ENCODE measurements at places on chromosomes 3 and 15.

DNA sequence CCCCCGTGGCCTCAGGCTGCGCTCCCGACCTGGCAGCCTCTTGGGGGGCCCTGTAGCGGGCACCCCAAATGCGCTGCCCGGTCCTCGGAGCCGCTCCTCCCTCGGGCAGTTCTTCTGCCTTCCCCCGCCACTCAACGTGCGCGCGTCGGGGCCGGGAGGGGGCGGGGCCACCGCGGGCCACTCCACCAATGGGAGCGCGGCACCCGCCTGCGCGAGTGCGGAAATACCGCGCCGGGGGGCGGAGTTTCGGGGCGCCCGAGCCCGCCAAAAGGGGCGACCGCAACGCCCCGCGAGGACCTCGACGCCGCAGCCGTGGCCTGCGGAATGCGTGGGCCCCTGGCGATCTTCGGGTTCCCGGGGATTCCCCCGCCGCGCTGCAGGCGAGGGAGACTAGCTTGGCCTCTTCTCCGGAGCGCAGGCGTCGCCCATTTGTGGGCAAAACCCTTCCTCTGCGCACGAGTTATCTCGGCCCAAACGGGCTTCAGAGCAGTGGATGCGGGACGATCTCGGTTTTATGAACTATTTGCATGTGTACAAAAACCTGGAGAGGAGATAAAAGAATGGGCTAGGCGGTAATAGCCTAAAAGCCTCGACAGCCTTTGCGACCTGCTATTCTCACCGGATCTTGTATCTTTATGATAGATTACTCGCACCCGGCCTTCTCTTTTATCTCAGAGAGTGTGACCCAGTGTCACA lies at the start of gene TASOR:
Gene TASOR (minus strand): TSS at position 144 of the 696 bp plus-strand sequence. CDS start 259 bp downstream, outside the sequence.
- DNase-seq, result peak; percentile 84

DNA sequence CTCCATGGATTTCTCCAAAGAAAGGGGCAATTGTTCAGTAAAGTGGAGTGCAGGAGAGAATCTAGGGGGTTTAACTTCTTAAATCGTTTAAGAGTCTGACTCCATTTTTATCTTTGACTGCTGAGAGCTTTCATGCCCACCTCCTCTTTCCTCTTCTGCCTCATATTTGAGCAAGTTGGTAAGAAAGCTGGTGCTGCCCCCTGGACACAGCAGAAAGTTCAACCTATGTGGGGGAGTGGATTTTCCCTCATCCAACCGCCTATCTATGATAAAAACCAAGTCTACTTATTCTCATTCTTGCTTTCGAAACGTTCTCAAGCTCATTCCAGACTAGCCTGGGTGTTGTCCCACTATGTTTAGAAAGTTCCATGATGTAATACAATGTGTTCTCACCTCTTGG lies 26.0 kb downstream of the HHLA2 start:
- DNase-seq, result no peak

DNA sequence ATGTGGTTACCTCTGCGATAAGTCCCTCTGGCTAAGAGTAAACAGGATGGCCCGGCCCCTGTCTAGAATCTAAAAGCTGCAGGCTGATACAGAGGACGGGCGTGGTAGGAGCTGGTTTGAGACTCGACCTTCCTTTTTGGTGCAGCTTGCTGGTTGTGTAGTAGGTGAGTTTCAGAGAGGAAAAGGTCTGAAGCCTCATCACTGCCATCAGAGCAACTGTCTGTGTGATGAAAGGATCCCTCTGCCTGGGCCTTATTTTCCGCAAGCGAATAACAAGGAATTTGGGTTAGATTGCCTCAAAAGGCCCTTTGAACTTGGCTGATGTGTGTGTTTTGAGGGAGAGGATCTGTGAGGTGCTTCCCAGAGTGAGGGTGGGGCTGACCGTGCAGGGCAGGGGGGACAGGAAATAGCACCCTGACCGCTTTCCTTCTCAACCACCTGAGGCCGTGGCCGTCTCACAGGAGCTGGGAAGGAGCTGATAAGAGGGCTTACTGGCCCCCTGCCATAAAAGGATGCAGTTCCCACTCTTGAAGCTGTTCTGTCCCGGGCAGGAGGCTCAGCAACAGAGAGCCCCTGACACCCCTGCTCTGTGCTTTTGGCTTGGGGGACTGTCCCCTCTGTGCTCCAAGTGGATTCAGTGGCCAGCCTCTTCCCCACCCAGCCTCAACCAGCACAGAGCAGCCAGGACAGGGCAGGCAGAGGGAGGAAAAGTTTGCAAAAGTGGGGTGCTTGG lies 45.6 kb upstream of the TFRC start:
- DNase-seq, result no peak

DNA sequence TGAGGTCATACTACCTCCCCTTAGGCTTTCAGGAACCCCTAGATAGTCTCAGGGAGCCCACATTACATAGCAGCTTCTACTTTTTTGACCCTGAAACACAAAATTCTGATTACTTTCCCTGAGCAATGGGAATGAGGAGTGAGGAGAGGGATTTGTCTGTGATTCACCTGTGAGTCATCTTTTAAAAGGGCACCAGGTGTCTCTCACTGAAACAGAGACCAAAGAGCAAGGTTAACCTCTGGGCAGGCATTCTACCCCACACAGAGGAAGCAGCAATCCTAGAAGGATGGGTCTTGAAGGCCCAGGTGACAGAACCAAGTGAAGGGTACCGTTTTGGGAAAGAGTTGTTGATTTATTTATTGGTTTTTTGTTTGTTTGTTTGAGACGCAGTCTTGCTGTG lies 31.1 kb upstream of the UBE2E2 start:
- no peak for DNase-seq

DNA sequence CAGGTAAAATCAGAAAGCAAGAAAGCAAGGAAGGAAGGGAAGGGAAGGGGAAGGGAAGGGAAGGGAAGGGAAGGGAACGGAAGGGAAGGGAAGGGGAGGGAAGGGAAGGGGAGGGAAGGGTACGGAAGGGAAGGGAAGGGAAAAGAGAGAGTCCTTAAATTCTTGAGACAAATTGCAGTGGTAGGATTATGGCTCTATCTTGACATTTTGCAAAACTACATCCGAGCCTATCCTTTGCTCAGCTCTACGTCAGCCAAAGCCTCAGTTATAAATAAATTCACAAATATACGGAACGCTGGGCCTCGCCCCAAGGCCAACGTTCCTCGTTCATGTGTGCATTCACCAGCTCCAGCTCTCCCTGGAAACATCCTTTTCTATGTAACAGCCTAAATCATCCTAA lies 25.5 kb upstream of the HES1 start:
- DNase-seq, result no peak

- no peak for DNase-seq
These were observed 64.2 kb upstream of the CMSS1 start for GRCh38 chr3:99753268-99753975.

Measured in GM12892 (cell line).